CD8-positive, alpha-beta T cell (primary cell): ENCODE measurements at places on chromosomes 7 and 10. TPM values are rescaled to one million over a fixed set of nuclear protein-coding genes. Genes with fewer than 3 reads are reported as not detected.

GRCh38 chr10:112663234-112664125 is 216.5 kb downstream of the VTI1A start:
- DNase-seq, result no peak

- DNase-seq, result no peak
Measured at GRCh38 chr10:15896654-15897053, 36.3 kb upstream of the MINDY3 start.

The ACSM6 gene
- total RNA-seq, result not detected

DNA sequence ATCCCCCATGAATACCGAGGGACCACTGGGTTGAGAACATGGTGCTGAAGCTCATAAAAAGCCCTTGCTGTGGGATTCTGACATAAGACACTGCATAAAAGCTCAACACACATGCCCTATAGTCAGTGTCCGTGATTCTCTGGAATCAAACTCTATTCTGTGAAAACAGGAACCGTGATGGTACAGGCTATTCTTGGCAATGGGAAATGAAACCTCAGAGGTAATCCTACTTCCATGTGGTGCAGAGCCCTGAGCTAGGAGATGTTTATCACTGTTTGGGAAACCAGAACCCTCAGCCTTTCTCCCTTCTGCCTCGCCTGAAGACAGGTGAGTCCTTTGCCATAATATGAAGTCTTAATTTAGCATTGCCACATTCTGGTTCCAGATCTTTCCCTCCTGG is 80.8 kb upstream of the PRSS1 start:
- DNase-seq, result no peak

DNA sequence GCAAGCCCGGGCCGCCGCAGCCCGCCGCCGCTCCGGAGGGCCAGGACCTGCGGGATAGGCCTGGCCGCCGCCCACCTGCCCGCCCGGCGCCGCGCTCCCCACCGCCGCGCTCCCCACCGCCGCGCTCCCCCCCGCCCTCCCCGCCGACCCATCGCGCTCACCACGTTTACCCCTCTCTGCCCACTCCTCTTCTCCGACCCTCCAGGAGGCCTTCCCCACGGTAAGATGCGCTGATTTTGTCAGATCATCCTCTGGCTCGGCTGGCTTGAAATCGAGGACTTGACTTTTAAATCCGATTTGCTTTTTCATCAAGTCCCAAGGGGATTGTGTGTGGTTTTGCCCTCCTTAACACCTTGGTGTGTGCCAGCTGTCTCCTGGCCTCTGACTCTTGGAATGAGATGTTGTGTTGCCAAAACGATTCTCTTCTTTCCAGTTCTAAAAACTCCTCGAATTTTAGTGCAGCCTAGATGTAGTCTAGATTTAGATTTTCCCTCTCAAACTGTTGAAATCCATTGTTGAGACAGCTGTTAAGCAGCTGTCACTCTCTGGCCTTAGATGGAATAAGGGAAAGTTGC is 738 bp downstream of the POM121 start:
- DNase-seq, result no peak

The GNG11 gene
- not detected for total RNA-seq

GRCh38 chr7:42272793-42273665 is 36.0 kb upstream of the GLI3 start:
- no peak for DNase-seq

GRCh38 chr7:36668750-36669149 is 55.5 kb downstream of the AOAH start:
- no peak for DNase-seq
